ENCODE measurements at places on chromosomes 2 and 18. TPM values are rescaled to one million over a fixed set of nuclear protein-coding genes. Genes with fewer than 3 reads are reported as not detected.

- no peak overlapping the region for H3K27ac ChIP-seq
- H3K4me3 ChIP-seq: no peak overlapping the region
- no peaks in the 10 kb centered on the region for H3K4me1 ChIP-seq
- no peaks in the 10 kb centered on the region for H3K27me3 ChIP-seq
- H3K36me3 ChIP-seq: peaks cover 11% of the 10 kb centered on the region
- no peak for DNase-seq
Observed at GRCh38 chr2:18899725-18900124, 310.4 kb upstream of the NT5C1B start.

Gene LRPPRC
- 80.1 TPM for total RNA-seq

DNA sequence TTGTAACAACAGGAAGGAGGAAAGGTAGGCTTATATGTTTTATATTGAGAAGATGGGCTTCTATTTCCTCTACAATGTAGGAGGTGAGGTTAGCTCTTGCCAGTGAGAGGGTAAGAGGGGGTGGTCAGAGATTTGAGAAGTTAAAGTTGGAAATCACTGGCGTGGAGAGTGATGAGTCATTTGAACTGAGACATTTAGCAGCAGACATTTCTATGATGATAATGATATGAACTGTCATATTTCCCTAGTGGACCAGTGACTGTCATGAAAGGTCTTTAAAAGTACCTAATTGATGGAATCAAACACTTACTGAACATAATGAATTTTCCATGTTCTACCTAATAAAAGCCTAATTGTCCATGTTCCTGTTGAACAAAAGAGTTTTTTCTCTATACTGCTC is 126.1 kb downstream of the FAM161A start:
- no peak for DNase-seq
- no peak overlapping the region for H3K4me3 ChIP-seq
- no peaks in the 10 kb centered on the region for H3K4me1 ChIP-seq
- H3K27me3 ChIP-seq: peaks cover 15% of the 10 kb centered on the region
- H3K36me3 ChIP-seq: peaks cover 3% of the 10 kb centered on the region

Gene AMER3
- total RNA-seq: not detected

GRCh38 chr18:25349926-25350487 is 2.0 kb downstream of the ZNF521 start:
- H3K4me1 ChIP-seq: peaks cover 13% of the 10 kb centered on the region
- H3K4me3 ChIP-seq: peak overlapping the region; percentile 90
- peaks cover 8% of the 10 kb centered on the region for H3K36me3 ChIP-seq
- peaks cover 55% of the 10 kb centered on the region for H3K27me3 ChIP-seq

Gene ANTXR1
- 0.08 TPM for total RNA-seq

DNA sequence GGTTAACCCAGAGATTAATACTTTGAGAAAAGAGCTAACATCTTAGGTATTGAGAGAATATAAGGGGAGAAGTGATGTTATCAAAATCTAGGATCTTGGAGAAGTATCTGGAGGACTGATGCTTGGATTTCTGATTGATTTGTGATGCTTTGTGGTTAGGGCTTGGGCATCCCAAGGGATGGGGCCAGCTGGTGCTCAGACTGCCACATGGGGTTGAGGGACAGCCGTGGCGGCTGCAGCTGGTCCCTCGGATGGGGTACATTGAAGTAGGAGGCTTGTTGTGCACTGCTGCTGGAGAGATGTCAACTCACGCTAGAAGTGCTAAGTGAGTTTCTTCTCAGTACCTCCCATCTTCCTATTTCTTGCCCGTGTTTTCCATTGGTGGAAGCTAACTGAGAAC is 22.4 kb downstream of the HRH4 start:
- H3K27me3 ChIP-seq: peaks cover 7% of the 10 kb centered on the region
- H3K27ac ChIP-seq: no peak overlapping the region
- DNase-seq: no peak
- H3K4me3 ChIP-seq: no peak overlapping the region
- no peaks in the 10 kb centered on the region for H3K36me3 ChIP-seq
- H3K4me1 ChIP-seq: no peaks in the 10 kb centered on the region

DNA sequence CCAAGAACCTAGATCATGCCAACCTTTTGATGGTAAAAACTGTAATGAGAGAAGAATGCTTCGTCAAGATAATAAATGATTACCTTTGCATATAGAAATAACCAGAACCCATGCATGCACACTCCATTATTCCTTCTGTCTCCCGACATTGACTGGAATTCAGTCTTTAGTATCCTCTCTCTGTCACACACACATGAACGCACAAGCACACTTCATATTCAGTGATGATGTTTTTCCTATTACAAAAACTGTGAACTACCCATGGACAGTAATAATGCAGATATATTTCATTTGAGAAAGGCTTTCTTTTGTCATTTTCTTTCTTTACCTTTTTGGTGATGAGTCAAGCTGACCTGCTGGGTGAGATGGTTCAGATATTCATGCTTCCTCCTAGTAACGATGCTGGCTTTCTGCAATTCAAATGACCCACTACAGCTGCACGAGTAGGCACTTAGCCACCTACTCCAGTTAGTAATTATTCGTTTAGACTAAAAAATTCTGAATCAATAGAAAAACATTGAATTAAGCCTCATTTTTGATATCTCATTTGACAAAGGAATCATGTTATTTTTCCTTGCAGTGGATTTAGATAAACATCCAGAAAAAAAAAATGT is 382.2 kb downstream of the TGIF1 start:
- no peaks in the 10 kb centered on the region for H3K27me3 ChIP-seq
- H3K36me3 ChIP-seq: no peaks in the 10 kb centered on the region
- no peak overlapping the region for H3K4me3 ChIP-seq
- no peak for DNase-seq
- no peak overlapping the region for H3K27ac ChIP-seq
